Large intestine (tissue), 12 donors: ENCODE measurements at places on chromosomes 5 and 9.
A peak's percentile ranks its signal among the peaks of the same experiment; 100 is the strongest.

DNA sequence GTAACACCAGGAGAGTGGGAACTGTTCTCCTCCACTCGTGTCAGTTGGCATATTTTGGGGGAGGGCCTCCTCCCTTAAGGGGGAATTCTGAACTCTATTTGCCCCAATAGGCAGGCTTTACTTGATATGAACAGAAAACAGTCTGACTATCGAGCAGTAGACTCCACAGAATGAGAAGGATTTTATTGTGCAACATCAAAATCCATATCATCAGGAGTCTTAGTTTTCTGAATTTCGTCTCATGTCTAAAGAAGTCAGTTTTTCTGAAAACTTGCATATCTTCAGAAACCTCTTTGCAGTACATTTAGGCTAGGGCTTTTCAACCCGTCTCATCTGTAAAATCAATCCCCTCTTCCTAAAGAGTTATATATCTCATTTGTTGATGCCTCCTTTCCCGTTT lies 96.2 kb downstream of the AUH start:
- DNase-seq, result peak; percentile 24

DNA sequence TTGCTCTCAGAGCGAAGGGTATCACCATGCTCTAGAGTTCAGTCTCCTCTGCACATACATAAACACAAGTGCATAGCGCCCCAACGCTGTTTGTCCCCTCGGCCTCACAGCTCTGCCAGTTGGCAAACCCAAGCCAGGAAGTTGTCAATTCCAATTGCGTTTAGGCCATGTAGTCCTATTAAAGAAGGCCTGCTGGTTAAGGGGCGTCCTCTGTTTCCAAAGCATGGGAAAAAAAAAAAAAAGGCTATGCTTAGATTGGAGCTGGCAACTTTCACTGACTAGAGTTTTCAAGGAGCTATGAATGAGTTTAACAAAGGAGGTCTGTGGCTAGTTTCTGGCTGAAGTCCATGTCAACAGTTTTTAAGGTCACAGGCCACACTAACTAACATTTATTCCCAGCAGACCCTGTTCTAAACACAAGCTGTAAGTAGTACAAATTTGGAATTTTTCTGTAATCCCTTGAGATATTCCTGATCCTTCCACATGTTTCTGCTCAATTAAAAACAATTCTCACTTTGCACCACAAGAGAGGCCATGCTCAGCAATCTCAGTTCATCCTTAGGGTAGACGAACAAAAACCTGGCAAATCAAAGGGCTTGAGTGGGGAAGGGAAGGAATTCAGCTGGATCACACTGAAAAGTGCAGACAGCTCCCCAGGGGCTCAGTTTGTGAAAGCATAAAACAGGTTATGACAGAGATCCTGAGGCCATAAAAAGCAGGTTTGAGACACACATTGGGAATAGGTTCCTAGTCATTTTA lies 187.7 kb downstream of the DENND1A start:
- DNase-seq, result peak; percentile 14

GRCh38 chr9:122347348-122348287 lies 23.2 kb upstream of the PTGS1 start:
- no peak for DNase-seq

- DNase-seq, result no peak
Observed at GRCh38 chr5:103260951-103261350, 2.4 kb downstream of the MACIR start.

DNA sequence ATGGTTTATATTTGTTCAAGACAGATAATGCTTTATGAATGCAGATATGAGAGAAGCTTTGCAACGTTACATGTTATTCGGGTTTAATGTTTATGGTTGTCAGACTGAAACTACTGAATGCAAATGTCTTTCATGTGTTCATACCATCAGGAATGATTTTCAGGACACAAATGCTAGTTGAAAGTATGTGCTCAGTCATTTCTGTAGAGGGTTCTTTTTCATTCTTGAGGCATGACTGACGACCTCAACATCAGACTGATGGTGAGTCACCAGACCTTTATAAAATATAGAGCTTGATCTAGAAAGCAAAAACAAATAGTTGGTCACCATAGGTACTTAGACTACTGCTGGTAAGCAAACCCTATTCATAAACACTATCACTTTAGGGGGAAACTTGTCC lies 287.3 kb upstream of the NUDT12 start:
- DNase-seq, result no peak

- DNase-seq, result no peak
Observed at GRCh38 chr9:33686942-33687341, 108.4 kb upstream of the PRSS3 start.

DNA sequence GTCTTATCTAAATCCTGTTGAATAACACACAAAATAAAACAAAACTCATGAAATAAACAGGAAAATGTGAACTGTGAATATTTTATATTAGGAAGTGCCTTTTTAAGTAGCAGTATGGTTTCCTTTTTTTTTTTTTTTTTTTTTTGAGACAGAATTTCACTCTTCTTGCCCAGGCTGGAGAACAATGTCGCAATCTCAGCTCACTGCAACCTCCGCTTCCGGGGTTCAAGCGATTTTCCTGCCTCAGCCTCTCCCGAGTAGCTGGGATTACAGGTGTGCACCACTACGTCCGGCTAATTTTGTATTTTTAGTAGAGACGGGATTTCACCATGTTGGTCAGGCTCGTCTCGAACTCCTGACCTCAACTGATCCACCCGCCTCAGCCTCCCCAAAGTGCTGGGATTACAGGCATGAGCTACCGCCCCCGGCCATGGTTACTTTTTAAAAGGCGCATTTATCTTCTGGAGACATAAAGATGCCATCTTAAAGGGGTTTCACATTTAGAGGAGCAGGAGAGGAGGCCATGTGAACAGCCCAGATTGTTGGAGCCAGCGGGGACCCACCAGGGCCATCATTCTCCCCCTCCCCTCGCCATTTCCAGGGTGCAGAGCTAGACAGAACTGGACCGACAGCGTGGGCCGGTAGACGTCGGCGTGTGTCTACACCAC lies 64.1 kb downstream of the ROR2 start:
- no peak for DNase-seq

DNA sequence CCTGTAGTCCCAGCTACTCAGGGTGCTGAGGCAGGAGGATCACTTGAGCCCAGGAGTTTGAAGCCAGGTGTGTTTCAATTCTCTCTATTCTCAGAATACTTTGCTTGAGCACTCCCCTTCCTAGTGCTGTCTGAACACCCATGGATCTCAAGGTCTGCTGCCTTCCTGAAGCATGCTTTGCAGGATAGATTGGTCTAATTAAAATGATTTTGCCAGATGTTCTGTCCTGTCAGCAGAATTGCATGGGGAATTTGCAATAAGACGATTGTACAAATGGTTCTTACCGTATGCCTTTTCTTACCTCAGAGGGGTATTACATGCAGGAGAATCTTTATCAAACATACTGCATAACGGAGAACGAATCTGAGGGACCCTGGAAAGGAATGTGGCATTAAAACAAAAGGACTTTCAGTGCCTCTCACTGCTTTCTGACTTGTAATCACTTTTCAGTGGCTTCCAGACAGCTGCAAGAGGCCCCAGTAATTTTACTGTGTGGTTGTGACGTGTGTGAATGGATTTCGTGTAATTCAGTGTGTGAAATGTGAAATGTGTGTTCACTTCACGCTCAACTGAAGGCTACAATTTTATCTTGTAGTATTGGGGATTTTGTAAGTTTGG lies 587.2 kb upstream of the SEMA6A start:
- no peak for DNase-seq

- peak; percentile 95 for DNase-seq
Observed at GRCh38 chr9:126939821-126940221, 25.2 kb downstream of the RALGPS1 start.

DNA sequence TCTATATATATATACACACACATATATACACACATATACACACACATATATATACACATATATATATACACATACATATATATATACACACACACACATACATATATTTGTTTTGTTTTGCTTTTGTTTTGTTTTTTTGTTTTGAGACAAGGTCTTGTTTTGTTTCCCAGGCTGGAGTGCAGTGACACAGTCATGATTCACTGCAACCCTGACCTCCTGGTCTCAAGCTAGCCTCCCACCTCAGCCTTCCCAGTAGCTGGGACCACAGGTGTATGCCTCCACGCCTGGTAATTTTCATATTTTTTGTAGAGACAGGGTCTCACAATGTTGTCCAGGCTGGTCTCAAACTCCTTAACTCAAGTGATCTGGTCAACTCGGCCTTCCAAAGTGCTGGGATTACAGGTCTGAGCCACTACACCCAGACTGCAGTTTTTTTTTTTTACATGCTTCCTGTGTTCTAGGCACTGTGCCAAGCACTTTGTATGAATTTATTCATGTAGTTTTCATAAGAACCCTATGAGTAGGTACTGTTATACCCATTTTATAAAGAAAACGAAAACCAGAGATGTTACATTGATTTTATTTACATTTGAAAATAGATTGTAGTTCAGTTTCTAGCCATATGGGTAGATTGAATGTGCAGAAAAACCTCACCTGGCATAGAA lies 120.7 kb downstream of the PBX3 start:
- no peak for DNase-seq

- no peak for DNase-seq
Observed at GRCh38 chr5:123389794-123390193, 33.4 kb downstream of the CEP120 start.

DNA sequence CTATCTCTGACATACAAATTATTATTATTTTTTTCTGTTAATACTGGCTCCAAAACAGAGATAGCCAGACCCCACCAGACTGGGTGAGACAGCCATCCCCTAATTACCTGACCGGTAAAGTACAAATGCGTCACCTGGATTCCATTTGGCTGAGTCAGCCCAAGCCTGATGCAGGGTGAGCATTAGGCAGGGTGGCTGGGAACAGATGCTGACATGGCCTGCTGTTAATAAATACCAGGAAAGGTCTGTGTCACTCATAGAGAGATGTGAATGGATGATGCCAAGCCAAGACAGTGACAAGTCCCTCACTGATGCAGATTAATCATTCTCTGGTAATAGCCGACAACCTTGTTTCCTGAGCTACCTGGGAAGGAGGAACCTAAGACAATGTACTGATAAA lies 183.5 kb downstream of the TRIM32 start:
- DNase-seq, result peak; percentile 86

GRCh38 chr5:53479590-53480415 lies 626 bp upstream of the FST start:
- DNase-seq, result peak; percentile 19

DNA sequence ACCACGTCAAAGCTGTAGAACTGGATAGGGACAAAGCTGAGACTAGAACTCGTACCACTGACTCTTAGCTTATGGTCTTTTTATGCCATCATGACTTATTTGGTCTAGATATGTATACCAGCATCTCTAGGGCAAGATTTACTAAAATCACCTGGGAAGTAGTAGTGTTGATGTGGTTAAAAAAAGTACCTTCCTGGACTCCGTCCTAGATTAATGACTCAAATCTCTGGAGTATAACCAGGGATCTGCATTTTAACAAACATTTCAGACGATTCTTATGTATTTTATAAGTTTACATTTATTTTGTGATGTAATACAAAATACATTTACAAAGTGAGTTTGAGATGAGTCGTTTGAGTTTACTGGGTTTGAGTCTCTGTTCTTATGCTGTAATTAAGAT lies 68.7 kb downstream of the ARHGAP26 start:
- DNase-seq, result no peak

- no peak for DNase-seq
Observed at GRCh38 chr9:126154182-126154827, 172.3 kb upstream of the MVB12B start.

GRCh38 chr5:136132087-136132486 lies 558 bp upstream of the SMAD5 start:
- no peak for DNase-seq

DNA sequence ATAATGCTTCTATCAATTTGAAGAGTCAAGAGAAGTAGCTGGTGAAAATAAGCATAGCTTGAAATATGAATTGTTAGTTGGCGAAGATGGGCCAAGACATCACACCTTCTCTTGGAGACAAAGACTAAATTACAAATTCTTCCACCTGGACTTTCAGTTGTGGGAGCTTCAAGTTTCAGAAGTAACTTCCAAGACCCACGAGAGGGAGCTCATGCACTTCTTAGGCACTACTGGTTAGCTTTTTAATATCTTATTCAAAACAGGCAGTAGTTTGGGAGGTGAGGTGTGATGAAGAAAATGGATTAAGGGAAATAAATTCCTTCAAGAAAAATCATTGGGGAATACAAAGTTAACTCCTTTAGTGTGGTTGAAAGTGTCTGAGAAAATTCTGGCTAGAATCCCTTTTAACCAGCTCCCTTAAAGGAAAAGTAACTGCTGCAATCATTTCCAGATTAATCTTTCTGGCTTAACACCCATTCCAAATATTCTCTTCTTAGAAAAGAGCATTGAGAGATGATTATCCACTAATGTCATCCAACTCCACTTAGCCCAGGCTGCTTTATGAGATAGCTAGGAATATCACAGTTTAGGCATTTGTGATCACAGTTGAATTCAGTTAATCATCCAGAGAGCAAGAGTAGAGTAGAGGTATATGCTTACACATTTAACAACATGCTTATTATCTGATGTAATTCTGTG lies 139.5 kb upstream of the DMRTA1 start:
- peak; percentile 3 for DNase-seq

DNA sequence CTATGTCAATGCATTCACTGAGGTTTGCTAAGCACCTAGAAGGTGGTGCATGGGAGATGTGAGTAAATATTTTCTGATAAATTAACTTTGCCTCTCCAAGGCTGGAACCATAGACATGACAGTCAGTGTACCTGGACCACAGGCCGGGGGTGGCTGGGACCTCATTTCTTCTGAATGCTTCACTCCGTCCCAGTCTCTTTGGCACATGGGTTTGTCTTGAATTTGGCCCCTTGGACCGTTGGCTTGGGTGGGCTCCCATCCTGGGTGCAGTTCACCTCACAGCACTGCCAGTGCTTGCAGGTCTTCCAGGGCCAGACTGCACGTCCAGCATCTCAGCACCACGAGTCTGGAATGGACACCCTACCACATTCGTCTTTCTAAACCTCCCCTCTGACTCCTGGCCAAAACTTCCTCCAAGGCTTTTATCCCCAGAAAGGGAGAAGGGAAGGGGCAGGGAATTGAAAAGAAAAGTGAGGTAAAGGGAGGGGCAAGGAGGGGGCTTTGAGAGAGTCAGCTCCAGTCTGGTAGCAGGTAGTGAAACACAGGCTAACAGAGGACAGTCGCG lies 267.8 kb downstream of the MED10 start:
- no peak for DNase-seq

DNA sequence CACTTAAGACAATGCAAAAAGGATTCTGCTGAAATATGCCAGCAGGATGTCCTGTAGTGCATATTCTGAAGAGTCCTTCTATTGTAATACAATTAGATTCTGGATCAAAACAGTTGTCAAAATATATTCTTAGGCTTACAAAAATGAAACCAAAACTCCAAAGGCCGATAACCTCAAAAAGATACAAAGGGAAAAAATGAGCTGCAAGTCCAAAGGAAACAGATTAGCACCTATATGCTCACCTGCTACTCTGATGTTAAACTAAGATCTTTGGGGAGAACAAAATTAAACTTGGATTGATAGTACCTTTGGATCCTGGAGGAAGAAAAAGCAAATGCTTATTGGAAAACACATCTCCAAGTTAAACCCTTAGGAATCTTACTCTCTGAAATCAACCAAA lies 397.1 kb downstream of the SPATA31D1 start:
- DNase-seq, result no peak
